ENCODE measurements at places on chromosomes 2 and 18.

- DNase-seq = no peak
These were observed 36.4 kb downstream of the PTGR3 start for GRCh38 chr18:75172299-75173124.

DNA sequence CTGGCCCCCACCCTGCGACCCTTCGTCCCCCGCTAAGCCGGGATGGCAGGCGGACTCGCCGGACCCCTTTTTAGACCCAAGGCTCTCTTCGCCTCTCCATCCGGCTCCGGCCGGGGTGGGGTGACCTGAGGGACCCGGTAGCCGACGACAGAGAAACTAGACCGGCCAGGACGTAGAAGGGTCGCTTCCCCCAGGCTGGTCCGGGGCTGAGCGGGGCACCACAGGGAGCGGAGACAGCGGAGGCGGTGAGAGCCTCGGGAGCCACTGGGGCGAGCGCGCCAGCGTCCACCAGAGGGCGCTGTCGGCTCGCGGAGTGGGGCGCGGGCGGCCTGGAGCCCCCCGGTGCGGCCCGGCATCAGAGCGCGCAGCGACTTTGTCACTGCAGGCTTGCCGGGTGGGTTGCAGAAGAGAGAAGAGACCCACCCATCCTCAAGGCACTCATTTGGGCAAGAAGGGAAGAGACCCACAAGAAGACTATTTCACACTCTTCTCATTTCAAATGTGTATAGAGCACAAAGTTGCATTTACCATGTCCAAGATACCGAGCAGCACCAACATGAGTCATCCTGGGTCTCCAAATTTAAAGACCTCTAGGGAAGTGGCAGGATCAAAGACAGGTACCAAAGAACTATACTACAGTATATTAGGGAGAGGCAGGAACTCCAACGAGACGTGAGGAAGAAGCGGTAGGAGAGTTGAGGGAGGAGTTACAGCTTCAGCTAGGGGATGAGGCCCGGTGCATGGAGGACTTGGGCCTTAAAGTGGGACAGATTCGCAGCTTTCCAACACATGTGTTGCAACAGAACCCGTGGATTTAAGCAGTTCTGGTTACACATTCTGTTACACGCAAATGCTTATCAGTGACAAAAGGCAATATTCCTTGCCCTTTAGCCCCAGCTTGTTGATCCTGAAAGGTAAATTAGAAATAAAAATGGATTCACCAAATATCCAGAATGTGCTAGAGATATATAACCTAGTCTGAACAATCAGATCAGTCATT lies 7.6 kb upstream of the PRKCE start:
- DNase-seq = peak; percentile 56

DNA sequence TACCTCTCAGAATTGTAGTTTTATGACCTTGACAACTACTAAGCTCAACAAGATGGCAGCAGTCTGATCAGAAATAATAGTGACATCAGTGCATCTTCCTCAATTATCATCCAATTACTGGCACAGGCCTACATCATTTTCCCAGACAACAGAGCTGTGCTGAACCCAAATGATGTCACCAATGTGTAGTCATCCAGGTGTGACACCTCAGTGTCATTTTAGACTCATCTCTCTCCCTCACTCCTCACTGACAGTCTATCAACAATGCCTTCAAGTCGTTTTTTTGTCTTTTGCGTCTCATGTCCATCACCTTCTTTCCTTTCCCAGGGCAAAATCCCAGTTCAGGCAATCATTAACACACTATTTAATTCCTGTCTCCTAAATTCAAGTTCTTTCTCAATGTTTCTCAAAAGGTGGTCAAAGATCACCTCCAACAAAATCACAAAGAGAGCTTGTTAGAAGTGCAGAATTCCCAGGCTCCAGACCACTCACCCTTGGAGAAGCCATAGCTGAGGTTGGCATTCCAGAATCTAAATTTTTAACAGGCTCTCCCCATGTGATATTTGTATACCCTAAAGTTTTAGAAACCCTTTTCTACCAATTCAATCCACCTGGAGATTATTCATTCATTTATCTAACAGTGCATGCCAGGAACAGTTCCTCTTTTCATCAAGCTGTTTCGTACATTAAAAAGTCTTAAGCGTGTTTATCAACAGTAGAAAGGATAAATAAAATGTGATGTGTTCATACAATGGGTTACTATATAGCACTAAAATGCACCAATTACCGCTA lies 125.3 kb upstream of the KLF7 start:
- DNase-seq = no peak

DNA sequence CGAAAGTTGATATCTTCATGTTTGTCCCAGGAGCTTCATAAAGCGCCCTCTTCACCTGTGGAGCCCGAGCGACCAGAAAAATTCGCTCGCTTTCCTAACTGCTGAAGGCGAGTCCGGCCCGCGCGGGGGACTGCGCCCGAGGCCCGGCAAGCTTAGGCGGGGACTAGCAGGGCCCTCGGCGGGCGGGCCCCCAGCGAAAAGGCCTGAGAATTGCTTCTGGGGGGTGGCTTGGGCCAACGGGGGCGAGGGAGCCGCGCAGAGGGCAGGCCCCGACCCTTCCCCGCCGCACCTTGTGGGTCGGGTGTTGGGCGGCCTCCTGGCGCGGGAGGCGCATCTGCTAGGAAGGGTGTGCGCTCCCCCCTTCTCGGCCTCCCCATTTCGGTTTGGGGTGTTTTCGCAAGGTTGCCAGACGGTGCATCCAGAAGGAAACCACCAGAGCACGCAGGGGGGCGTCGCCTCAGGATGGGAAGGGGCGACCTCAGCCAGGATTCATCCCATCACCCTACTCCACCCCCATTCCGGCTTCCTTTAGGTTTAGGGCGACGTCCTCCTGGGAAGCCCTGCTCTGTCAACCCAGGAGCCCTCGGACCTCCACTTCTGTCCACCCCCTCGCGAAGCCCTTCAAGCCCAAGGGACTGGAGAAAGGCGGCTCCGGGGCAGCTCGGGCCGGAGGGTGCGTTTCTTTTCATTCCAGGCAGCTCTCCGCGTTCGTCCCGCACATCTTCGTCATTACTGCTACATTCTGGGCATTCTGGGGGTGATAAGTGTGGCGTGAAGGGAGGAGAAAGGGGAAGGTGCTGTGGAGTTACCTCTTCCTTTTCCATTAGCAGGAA lies 9.1 kb downstream of the SP9 start:
- no peak for DNase-seq

GRCh38 chr2:129689653-129690448 lies 289.6 kb upstream of the RAB6C start:
- no peak for DNase-seq

DNA sequence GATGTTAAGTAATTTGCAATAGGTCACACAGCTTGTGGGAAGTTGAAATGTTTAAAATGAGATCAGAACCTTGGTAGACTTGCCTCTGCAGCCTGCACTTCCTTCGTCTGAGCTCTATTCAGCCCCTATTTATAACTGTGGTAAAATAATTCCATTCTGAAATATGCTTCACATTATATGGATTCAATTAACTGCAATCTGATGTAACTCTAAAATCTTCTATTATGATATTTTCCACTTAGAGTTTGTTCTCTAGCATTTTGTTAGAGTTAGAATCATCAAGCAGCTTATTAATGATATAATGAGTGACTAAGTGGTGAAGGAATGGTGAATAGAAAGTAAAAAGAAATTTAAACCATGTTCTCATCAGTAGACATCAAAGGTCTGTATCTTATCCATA lies 139.6 kb upstream of the ARHGAP28 start:
- no peak for DNase-seq

- no peak for DNase-seq
These were observed 347.9 kb downstream of the METTL4 start for GRCh38 chr18:2223449-2223848.

Measured in caudate nucleus (tissue), 63 donors.